Uterus (tissue), 4 donors: ENCODE measurements at places on chromosomes 6 and 20. TPM values are rescaled to one million over a fixed set of nuclear protein-coding genes. Genes with fewer than 3 reads are reported as not detected.

DNA sequence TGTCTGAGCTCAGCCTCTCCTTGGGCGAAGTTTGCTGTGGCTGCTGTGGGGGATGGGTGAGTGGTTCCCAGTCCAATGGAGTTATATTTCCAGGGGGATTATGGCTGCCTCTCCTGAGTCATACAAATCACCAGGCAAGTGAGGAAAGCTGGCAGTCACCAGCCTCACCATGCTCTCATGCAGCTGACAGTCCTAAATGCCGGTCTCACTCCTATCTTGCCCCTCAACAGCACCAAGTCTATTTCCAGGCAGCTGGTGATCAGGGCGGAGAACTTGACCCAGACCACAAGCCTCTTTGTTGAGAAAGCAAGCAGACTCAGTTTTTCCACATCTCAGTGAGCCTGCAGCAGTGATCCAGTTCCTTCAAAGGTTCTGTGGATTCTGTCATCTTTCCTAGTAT is 98.9 kb downstream of the TBC1D32 start:
- H3K27me3 ChIP-seq: no peaks in the 10 kb centered on the region
- no peaks in the 10 kb centered on the region for H3K36me3 ChIP-seq
- DNase-seq: no peak
- no peak overlapping the region for H3K27ac ChIP-seq
- no peak overlapping the region for H3K4me3 ChIP-seq

GRCh38 chr6:96465321-96465903 is 56.2 kb upstream of the UFL1 start:
- H3K4me1 ChIP-seq: no peaks in the 10 kb centered on the region
- no peak overlapping the region for H3K27ac ChIP-seq
- H3K27me3 ChIP-seq: no peaks in the 10 kb centered on the region
- no peak for DNase-seq
- H3K4me3 ChIP-seq: no peak overlapping the region

DNA sequence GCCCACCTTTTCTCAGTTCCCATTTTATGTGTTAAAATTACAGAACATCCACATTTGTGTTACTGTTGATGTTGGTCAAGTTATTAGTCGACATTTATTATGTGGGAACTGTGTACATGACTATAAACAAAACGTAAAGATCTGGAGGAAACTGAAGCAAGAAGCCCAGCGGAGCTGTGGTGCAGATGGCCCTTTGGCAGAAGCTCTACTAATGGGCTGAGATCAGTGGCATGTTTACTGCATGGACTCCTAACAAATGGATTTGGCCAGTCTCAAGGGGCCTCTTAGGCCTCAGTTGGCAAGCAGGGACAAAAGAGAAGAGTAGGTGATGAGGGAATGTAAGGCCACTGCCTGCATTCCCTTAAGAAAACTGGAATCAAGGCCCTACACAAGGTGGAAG is 282.1 kb upstream of the TCF21 start:
- H3K36me3 ChIP-seq: no peaks in the 10 kb centered on the region
- no peaks in the 10 kb centered on the region for H3K27me3 ChIP-seq
- no peak overlapping the region for H3K27ac ChIP-seq

DNA sequence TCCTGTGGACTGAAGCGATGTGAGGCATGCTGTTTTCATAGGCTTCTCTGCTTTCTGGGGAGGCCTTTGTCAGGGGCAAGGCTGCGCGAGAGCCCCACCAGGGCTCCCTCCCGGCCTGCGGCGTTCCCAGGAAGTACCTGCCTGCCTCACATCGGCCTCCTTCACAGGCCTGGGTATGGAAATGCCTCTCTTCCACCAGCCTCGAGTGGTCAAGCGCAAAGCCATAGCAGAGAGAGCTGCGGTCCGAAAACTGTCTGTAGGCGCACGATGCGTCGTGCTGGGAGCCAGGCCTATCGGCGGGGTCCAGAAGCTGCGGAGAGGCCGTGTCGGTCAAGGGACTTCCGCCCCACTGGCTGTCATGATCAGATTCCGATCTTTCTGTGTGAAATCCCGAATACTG is 71.2 kb downstream of the SIM1 start:
- no peaks in the 10 kb centered on the region for H3K36me3 ChIP-seq
- H3K27ac ChIP-seq: no peak overlapping the region
- no peaks in the 10 kb centered on the region for H3K4me1 ChIP-seq

DNA sequence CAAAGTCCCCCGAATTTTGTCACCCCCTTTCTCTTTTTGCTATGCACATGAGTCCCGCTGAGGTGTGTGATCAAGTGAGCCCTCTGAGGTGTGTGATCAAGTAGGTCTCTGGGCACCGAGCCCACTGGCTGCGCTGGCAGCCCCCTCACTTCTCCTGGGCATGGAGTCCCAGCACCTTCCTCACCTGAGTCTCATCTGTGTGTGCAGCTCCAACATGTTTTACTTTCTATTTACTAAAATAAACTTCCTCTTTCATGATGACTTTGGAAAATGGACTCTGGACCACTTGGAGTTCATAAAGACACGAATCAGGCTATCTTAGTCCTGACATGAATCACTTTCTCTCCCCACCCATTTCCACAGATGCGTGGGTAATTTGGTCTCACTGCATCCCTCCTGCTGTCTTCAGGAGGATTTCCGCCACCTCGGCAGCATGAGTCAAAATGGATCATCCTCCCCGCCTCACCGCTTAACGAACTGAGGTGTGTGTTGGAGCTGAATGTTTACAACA is 39.8 kb downstream of the PRDM1 start:
- no peaks in the 10 kb centered on the region for H3K27me3 ChIP-seq
- no peak overlapping the region for H3K27ac ChIP-seq
- H3K4me1 ChIP-seq: no peaks in the 10 kb centered on the region

DNA sequence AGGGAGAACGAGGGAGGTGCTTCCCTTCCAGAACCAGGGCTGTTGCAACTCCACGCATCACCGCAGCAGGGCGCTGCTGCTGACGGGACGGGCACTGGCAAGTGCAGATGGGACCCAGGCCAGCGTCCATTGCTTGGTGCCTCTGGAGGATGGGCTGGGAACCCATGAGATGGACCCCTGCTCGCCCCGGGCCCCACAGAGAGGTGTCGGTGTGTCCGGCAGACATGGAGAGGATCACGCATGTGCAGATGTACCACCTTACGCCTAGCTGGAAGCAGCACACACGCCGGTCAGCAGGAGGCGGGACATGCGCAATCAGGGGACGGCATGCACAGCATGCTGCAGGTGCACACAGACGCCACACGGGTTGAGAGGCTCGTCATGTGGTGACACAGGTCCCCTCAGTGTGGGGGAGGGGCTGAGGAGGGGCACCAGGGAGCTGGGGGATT is 5.7 kb downstream of the CABLES2 start:
- no peak overlapping the region for H3K27ac ChIP-seq
- H3K27me3 ChIP-seq: no peaks in the 10 kb centered on the region
- no peak for DNase-seq
- peaks cover 12% of the 10 kb centered on the region for H3K4me1 ChIP-seq
- H3K36me3 ChIP-seq: no peaks in the 10 kb centered on the region
- H3K4me3 ChIP-seq: no peak overlapping the region

GRCh38 chr20:41854765-41855164 is 236.6 kb upstream of the CHD6 start:
- no peak overlapping the region for H3K4me3 ChIP-seq
- no peak for DNase-seq
- no peak overlapping the region for H3K27ac ChIP-seq
- H3K36me3 ChIP-seq: no peaks in the 10 kb centered on the region
- H3K27me3 ChIP-seq: no peaks in the 10 kb centered on the region
- H3K4me1 ChIP-seq: no peaks in the 10 kb centered on the region

DNA sequence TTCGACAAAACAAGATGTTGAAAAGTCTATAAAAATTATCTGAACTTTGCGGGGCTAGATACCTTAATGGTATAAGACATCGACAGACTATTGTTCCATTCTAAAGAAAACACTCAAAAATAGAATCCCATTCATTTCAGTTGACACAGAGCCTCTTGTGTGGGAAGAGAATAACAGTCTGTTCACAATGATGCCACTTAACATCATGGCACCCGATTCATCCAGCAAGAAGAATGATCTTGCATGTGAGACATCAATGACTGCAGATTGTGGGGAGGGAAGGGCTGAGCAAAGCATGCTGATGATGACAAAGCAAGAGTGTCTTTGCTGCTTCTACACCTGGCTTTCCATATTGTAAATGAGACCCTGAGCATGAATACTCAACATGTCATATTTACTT is 49.7 kb upstream of the ARMH2 start:
- DNase-seq: no peak
- no peaks in the 10 kb centered on the region for H3K4me1 ChIP-seq
- no peaks in the 10 kb centered on the region for H3K36me3 ChIP-seq

DNA sequence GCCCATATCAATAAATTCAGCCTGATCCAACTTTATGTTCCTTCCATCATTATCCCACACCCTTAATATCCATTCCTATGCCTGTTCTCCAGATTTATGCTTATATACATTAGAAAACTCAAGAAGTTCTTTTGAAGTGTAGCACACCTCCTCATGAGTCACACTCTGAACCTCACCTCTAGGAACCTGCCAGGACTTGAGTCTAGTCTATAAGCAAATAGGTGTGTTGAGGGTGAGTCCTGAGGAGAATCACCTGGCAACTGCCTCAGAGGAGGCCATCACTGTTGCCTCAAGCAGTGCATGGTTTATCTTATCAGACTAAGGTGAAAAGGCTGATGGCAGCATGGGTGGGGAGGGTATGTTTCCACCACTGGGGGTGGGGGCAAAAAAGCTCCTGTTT is 496.7 kb downstream of the C6orf118 start:
- no peak for DNase-seq
- no peak overlapping the region for H3K27ac ChIP-seq
- no peak overlapping the region for H3K4me3 ChIP-seq
- H3K4me1 ChIP-seq: no peaks in the 10 kb centered on the region
- H3K27me3 ChIP-seq: no peaks in the 10 kb centered on the region
- H3K36me3 ChIP-seq: no peaks in the 10 kb centered on the region

DNA sequence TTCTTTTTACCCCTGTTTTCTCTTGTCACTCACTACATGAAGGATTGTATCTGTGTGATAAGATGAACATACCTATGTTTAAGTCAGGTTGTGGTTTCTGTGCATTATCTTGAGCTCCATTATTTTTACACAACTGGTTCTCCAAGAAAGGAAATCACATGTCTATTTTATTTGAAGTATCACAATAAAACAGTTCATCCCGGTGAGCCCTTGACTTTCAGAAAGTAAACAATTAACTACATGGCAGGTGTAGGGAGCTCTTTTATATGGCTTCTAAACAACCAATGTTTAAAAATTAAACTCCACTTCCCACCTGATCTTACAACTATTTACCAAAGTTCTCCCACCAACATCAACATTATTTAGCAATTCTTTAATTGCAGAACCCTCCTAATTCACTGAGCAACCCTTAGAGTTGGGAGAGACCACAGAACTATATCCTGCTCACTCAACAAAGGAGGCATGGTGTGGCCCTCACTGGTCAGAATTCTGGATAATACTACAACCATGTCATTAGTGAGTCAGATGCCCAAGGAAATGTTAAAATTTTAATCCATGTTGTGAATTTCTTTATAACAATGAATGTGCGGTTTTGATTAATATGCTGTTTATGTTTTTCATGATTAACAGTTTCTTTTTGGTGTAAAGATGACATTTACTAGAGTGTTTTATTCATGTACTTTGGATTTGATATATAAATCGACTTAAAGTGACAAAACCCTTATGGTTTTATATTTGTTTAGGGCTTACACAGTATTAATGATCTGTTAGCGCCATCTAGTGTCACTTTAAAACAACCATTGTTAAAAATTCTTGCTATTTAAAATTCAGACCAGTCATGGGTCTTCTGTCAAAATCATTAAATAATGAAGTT is 50.0 kb upstream of the SCGN start:
- H3K36me3 ChIP-seq: no peaks in the 10 kb centered on the region
- no peaks in the 10 kb centered on the region for H3K4me1 ChIP-seq
- H3K27ac ChIP-seq: no peak overlapping the region
- H3K4me3 ChIP-seq: no peak overlapping the region
- DNase-seq: no peak

DNA sequence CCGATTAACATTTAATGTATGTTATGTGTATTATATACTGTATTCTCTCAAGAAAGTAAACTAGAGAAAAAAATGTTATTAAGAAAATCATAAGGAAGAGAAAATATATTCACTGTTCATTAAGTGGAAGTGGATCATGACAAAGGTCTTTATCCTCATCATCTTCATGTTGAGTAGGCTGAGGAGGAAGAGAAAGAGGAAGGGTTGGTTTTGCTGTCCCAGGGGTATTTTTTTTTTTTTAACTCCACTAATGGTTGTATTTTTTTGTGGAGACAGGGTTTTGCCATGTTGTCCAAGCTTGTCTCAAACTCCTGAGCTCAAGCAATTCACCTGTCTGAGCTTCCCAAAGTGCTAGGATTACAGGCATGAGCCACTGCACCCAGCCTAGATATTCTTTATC is 11.0 kb downstream of the ECT2L start:
- no peak overlapping the region for H3K4me3 ChIP-seq
- H3K4me1 ChIP-seq: no peaks in the 10 kb centered on the region
- no peaks in the 10 kb centered on the region for H3K36me3 ChIP-seq

GRCh38 chr6:55652429-55652828 is 73.4 kb upstream of the HMGCLL1 start:
- no peak for DNase-seq
- H3K36me3 ChIP-seq: no peaks in the 10 kb centered on the region
- H3K27me3 ChIP-seq: no peaks in the 10 kb centered on the region
- no peak overlapping the region for H3K4me3 ChIP-seq
- no peaks in the 10 kb centered on the region for H3K4me1 ChIP-seq
- no peak overlapping the region for H3K27ac ChIP-seq

DNA sequence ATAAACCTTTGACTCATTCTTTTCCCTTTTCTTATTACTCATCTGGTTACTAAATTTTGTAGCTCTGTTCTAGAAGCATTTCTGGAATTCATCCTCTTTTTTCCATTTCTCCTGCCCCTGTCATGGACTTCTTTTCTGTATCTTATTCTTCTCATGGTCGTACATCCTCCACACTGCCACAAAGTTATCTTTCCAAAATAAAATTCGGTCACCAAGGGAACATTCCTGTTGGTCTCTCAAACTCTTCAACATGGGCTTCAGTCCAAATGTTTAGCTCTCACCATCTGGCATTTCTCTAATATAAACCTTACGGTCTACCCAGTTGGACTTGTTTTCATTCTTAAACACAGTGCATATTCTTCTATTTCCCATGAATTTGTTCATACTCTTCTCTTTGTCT is 428.8 kb upstream of the ID4 start:
- no peak for DNase-seq
- H3K4me3 ChIP-seq: no peak overlapping the region
- H3K4me1 ChIP-seq: no peaks in the 10 kb centered on the region
- H3K36me3 ChIP-seq: no peaks in the 10 kb centered on the region

- DNase-seq: no peak
- no peaks in the 10 kb centered on the region for H3K36me3 ChIP-seq
- H3K4me1 ChIP-seq: no peaks in the 10 kb centered on the region
Observed at GRCh38 chr6:163260911-163261310, 153.6 kb upstream of the QKI start.

ACOT8 gene
- 31.5 TPM for total RNA-seq

PDE7B gene
- total RNA-seq: 21.1 TPM

TGM3 gene
- total RNA-seq: not detected

PLAGL2 gene
- 2.3 TPM for total RNA-seq

HLA-DRB5 gene
- total RNA-seq: not detected

COL21A1 gene
- total RNA-seq: 2.4 TPM

PTCRA gene
- not detected for total RNA-seq

OR2H1 gene
- total RNA-seq: not detected

CLVS2 gene
- under 0.01 TPM for total RNA-seq

L3MBTL1 gene
- total RNA-seq: 19.0 TPM
